Fibroblast of the aortic adventitia (primary cell): ENCODE measurements at places on chromosomes 7 and 10.

- DNase-seq: peak; percentile 95
These were observed 6.1 kb upstream of the NCAPG2 start for GRCh38 chr7:158710651-158711102.

GRCh38 chr10:55550236-55550635, 749.2 kb upstream of the PCDH15 start:
- no peak for DNase-seq

- DNase-seq: peak; percentile 43
These were observed 82.6 kb upstream of the ABCB5 start for GRCh38 chr7:20532890-20533289.

DNA sequence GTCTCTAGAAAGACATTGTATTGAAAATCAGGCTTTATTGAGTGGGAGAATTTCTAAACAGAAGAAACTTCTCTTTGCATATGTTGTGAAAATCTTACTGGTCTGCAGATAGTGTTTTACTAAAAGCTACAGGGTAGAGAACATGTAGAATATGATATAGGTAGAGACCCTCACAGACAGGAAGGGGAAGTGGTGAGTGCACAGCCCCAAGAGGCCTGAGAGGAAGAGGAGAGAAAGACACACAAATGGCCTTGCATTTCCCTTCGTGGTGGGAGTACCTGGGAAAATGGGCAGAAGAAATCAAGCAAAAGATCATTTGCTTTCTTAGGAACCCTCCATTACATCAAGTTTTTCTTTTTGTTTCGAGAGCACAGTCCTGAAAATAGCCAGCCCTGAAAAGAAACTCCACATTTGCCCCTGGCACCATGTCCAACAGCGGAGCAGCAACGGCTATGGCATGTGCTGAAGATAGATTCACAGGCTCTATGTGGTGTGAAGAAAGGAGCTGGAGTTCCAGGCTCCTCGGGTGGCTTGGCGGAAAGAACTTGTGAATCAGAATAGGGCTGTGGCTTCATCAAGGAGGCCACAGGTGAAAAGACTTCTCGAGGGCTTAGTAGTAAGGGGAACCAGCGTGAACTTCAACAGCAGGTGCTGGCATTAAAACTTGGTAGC, 143.5 kb downstream of the CALCR start:
- no peak for DNase-seq

GRCh38 chr7:42843205-42843800, 68.6 kb downstream of the C7orf25 start:
- DNase-seq: peak; percentile 55

DNA sequence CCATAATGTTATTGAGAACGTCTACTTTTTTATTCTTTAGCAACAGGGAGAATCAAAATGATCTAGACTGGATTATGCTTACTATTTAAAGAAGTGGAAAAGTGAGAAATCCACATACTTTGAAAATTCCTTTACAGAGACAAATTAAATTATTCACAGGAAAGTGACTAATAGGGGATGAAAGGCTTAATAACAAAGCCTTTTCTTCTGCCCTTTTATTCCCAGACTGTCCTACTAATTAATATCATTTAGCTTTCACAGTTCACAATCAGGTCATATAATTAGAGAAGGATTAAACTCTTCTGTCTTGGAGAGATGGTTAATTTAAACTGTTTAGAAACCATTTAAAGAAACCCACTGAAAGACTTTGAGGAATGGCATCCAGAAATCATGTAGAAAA, 58.8 kb downstream of the ARL4A start:
- DNase-seq: no peak

- no peak for DNase-seq
These were observed 159.4 kb downstream of the ANLN start for GRCh38 chr7:36549029-36549428.

DNA sequence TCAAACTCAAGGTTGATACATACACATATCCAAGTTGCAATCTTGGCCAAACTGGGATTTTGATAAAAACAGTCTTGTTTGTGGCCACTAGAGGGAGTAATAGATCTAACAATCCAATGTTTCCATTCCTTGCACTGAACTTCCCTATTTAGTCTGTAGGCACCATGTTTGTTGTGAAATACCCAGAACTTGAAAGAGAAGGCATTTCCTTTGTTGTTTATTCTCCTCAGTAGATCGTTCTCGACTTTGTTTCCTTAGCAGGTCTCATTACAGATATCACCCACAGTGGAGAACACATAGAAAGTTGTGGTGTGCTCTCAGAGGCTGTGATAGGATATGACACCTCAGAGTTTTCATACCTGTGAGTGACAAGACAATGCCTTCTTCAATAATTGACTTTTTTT, 70.3 kb upstream of the MXI1 start:
- DNase-seq: peak; percentile 87
